ENCODE measurements at places on chromosomes 6 and 20.

GRCh38 chr6:161442420-161442819 is 168.6 kb upstream of the AGPAT4 start:
- H3K4me1 ChIP-seq: peaks cover 3% of the 10 kb centered on the region
- DNase-seq: no peak
- H3K4me3 ChIP-seq: no peak overlapping the region
- no peak overlapping the region for H3K27ac ChIP-seq
- H3K36me3 ChIP-seq: no peaks in the 10 kb centered on the region

- DNase-seq: no peak
- no peak overlapping the region for H3K4me3 ChIP-seq
- peaks cover 29% of the 10 kb centered on the region for H3K36me3 ChIP-seq
- no peaks in the 10 kb centered on the region for H3K27me3 ChIP-seq
- H3K27ac ChIP-seq: no peak overlapping the region
- H3K4me1 ChIP-seq: peaks cover 30% of the 10 kb centered on the region
These were observed 16.8 kb downstream of the L3MBTL3 start for GRCh38 chr6:130035211-130035610.

- DNase-seq: no peak
- H3K36me3 ChIP-seq: no peaks in the 10 kb centered on the region
- H3K27ac ChIP-seq: no peak overlapping the region
- no peaks in the 10 kb centered on the region for H3K4me1 ChIP-seq
- H3K27me3 ChIP-seq: no peaks in the 10 kb centered on the region
- H3K4me3 ChIP-seq: no peak overlapping the region
These were observed 131.4 kb downstream of the BTBD3 start for GRCh38 chr20:12049125-12049524.

GRCh38 chr20:41111578-41111951 is 25.8 kb upstream of the PLCG1 start:
- peaks cover 43% of the 10 kb centered on the region for H3K36me3 ChIP-seq
- H3K4me3 ChIP-seq: no peak overlapping the region
- DNase-seq: no peak
- H3K27ac ChIP-seq: no peak overlapping the region
- H3K27me3 ChIP-seq: no peaks in the 10 kb centered on the region

- H3K4me1 ChIP-seq: peaks cover 7% of the 10 kb centered on the region
- peaks cover 56% of the 10 kb centered on the region for H3K36me3 ChIP-seq
- H3K27me3 ChIP-seq: no peaks in the 10 kb centered on the region
- no peak for DNase-seq
- H3K4me3 ChIP-seq: no peak overlapping the region
- no peak overlapping the region for H3K27ac ChIP-seq
These were observed 14.4 kb downstream of the SRPK1 start for GRCh38 chr6:35906499-35906846.

- H3K4me1 ChIP-seq: no peaks in the 10 kb centered on the region
- H3K36me3 ChIP-seq: no peaks in the 10 kb centered on the region
- no peak overlapping the region for H3K4me3 ChIP-seq
- no peak for DNase-seq
These were observed 7.5 kb downstream of the FAXC start for GRCh38 chr6:99341862-99342455.

DNA sequence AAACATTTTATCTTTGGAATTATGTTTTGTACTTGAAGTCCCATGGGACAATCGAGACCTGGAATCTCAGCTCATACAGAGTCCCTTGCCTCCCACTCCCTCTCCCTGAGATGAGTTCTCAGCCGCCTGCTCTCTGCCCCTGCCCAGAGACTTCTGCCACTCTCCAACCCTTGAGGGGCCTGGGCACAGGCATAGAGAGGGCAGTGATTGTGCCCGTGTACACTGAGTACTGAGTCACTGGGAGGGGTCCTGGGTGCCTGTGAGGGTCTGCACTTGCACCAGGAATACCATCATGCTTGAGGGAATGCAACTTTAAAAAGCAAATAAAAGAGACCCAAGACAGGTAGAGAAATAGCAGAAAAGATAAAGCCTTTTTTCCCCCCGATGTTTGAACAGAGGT is 453.8 kb upstream of the HS3ST5 start:
- no peaks in the 10 kb centered on the region for H3K27me3 ChIP-seq
- H3K36me3 ChIP-seq: no peaks in the 10 kb centered on the region
- H3K27ac ChIP-seq: no peak overlapping the region
- no peak for DNase-seq
- H3K4me3 ChIP-seq: no peak overlapping the region
- H3K4me1 ChIP-seq: no peaks in the 10 kb centered on the region
